Esophagus muscularis mucosa (tissue), 4 donors: ENCODE measurements at places on chromosomes 5 and 9.

- H3K36me3 ChIP-seq, result no peaks in the 10 kb centered on the region
- no peaks in the 10 kb centered on the region for H3K27me3 ChIP-seq
- no peak for DNase-seq
- no peak overlapping the region for H3K27ac ChIP-seq
Measured at GRCh38 chr5:122921826-122922225, 76.4 kb downstream of the SNX24 start.

DNA sequence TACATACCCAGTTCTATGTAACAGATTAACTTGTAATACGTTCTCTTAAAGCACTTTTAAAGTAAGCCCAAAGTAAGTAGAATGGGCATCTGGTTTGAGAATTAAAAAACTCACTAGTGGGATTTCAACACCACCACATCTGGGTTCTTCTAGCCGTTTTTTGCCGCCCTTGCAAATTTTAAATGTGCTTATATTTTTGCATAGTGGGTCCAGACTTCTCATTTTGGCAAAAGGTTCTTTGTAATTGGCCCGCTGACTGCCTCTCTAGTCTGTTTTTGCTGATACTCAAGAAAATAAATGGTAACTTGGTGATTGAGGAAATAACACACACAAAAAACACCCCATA lies 582 bp upstream of the FBXO4 start:
- peaks cover 12% of the 10 kb centered on the region for H3K4me1 ChIP-seq
- no peaks in the 10 kb centered on the region for H3K27me3 ChIP-seq
- H3K36me3 ChIP-seq, result no peaks in the 10 kb centered on the region
- H3K4me3 ChIP-seq, result peak overlapping the region; percentile 73

GRCh38 chr5:153863951-153864350 lies 174.8 kb downstream of the FAM114A2 start:
- H3K27ac ChIP-seq, result no peak overlapping the region
- H3K27me3 ChIP-seq, result no peaks in the 10 kb centered on the region
- peak; percentile 64 for DNase-seq
- H3K4me1 ChIP-seq, result no peaks in the 10 kb centered on the region
- H3K4me3 ChIP-seq, result no peak overlapping the region

DNA sequence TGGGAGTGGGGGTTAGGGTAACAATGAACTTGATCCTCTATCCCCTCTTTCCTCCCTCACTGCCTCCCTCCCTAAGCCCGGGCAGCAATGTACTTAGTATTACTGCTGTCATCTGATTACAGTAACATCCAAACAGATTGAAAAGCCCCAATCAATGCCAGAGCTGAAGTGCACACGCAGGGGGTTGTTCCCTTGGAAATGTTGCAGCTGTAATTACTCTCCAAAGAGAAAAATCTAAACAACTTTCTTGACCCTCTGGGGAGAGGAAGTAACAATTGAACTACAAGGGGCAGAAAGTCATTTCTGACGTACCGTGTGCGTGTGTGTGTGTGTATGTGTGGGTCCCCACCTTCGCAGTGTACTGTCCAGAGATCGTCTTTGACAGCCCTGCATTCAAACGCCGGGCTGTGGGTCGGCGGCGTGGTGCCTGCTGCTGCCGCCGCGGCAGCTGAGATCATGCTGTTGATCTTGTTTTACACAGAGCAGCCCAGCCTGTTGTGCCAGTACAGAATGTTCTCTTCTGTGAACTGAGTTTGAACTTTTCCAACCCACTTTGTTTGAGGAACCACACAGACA lies 66.0 kb upstream of the KLF9 start:
- H3K4me1 ChIP-seq, result peaks cover 93% of the 10 kb centered on the region
- peak overlapping the region; percentile 39 for H3K4me3 ChIP-seq
- H3K27ac ChIP-seq, result peak overlapping the region; percentile 96
- no peaks in the 10 kb centered on the region for H3K36me3 ChIP-seq
- peak; percentile 98 for DNase-seq

DNA sequence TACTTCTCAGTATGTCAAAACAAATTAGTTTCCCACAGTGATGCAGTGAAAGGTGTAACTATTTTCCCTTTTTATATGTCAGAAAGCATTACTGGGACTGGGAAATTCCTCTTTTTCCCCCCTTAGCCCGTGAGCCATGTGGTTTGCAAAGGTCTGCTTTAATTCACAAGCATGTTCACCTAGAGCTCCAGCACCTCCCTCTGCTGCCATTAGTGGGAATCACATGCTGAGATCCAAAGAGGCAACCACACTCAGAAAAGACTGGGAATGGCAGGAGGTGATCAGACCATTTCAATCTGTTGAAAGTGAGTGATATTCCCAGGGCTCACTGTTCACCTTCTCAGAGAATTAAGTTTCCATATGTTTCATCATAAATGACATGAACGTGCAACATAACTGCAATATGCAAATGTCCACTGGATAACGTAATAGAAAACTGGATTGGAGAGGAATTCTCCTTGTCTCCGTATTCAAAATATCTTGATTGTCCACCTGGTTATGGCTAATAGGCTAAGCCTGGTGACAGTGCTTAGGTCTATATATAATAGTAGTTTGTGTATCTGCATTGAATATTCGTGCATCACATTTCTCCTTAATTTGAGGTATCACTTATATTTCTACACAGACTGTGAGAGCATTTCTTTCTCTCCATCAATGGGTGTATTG lies 703.5 kb upstream of the WWC1 start:
- DNase-seq, result no peak
- no peak overlapping the region for H3K4me3 ChIP-seq
- H3K27me3 ChIP-seq, result no peaks in the 10 kb centered on the region
- no peaks in the 10 kb centered on the region for H3K36me3 ChIP-seq

DNA sequence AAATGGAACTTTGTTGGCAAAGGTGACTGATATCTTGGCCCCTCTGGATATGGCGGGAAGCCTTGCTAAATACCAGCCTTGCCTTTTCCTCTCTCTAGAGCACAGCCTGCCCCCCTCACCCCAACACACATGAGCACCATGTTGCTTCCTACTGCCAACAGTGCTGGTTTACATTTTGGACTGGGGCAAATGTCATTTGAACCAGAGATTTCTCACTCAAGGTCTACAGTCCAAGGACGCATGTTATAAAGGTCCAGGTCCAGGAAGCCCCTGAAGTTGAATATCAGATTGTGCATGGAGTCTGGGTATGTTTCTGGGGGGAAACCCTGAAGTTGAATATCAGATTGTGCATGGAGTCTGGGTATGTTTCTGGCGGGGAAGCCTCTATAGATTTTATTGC lies 19.9 kb downstream of the NEURL1B start:
- peak overlapping the region; percentile 86 for H3K27ac ChIP-seq
- H3K27me3 ChIP-seq, result no peaks in the 10 kb centered on the region
- DNase-seq, result no peak
- H3K36me3 ChIP-seq, result no peaks in the 10 kb centered on the region
- H3K4me1 ChIP-seq, result peaks cover 96% of the 10 kb centered on the region

GRCh38 chr5:180336234-180337020 lies 16.7 kb downstream of the GFPT2 start:
- peaks cover 42% of the 10 kb centered on the region for H3K36me3 ChIP-seq
- no peak overlapping the region for H3K27ac ChIP-seq
- peaks cover 5% of the 10 kb centered on the region for H3K4me1 ChIP-seq
- no peak overlapping the region for H3K4me3 ChIP-seq
- no peak for DNase-seq

DNA sequence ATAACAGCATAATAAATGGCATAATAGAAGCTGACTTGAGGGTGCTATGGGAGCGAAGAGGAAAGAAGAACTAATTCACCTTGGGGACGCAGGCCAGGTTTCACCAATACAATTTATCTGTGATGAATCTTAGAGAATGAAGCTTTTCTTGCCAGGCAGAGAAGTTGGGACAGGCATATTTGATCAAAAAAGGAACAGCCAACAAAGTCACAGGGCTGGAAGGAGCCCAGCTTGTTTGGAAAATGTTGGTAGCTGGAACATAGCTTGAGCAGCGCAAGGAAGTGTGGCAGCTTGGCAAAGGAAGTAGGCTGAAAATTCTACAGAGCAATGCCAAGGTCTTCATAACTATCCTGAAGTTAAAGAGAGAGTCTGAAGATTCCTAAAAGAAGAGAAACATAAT lies 181.5 kb upstream of the OR13F1 start:
- DNase-seq, result no peak
- no peak overlapping the region for H3K27ac ChIP-seq
- no peaks in the 10 kb centered on the region for H3K36me3 ChIP-seq
- H3K4me1 ChIP-seq, result no peaks in the 10 kb centered on the region

- H3K27ac ChIP-seq, result no peak overlapping the region
- H3K36me3 ChIP-seq, result no peaks in the 10 kb centered on the region
Measured at GRCh38 chr5:96259151-96259772, 173.8 kb downstream of the PCSK1 start.

- H3K27me3 ChIP-seq, result no peaks in the 10 kb centered on the region
- H3K4me1 ChIP-seq, result peaks cover 85% of the 10 kb centered on the region
- peak; percentile 97 for DNase-seq
- peak within 1 kb of the TSS; percentile 100 for H3K27ac ChIP-seq
Measured at GRCh38 chr5:180802325-180803180, at the start of gene MGAT1. Gene MGAT1 (minus strand): TSS chr5:180802806. CDS start chr5:180792971, 9,835 bp downstream.

- H3K4me1 ChIP-seq, result no peaks in the 10 kb centered on the region
- H3K27me3 ChIP-seq, result no peaks in the 10 kb centered on the region
- no peak overlapping the region for H3K27ac ChIP-seq
- H3K36me3 ChIP-seq, result no peaks in the 10 kb centered on the region
- no peak for DNase-seq
Measured at GRCh38 chr5:6949230-6949629, 236.0 kb downstream of the TENT4A start.

GRCh38 chr9:19030899-19031298 lies 2.1 kb downstream of the SAXO1 start:
- H3K27me3 ChIP-seq, result peaks cover 4% of the 10 kb centered on the region
- H3K4me1 ChIP-seq, result no peaks in the 10 kb centered on the region
- no peaks in the 10 kb centered on the region for H3K36me3 ChIP-seq
- no peak overlapping the region for H3K27ac ChIP-seq

- no peak for DNase-seq
- H3K27ac ChIP-seq, result no peak overlapping the region
- H3K27me3 ChIP-seq, result no peaks in the 10 kb centered on the region
- no peaks in the 10 kb centered on the region for H3K36me3 ChIP-seq
Measured at GRCh38 chr5:165495829-165496380, 1990.5 kb downstream of the MAT2B start.

DNA sequence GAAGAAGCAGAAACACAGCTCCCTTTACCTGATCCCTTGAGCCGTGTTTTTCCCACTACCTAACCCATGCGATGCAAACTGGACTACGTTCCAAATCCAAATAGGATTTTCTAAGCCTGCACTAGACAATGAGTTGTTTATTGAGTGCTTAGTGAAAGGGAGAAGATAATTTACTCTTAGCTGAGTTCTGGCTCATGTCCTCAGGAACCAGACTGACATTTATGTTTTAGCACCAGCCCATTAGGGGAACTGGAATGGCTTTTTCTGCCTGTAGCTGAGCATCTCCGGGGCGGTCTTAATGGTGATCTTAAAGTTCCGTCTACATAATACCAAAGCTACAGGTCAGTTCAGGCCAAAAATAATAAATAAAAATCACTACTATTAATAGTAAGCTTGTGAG lies 81.5 kb downstream of the SH3TC2 start:
- H3K4me1 ChIP-seq, result peaks cover 23% of the 10 kb centered on the region
- H3K4me3 ChIP-seq, result no peak overlapping the region
- H3K27ac ChIP-seq, result no peak overlapping the region
- no peaks in the 10 kb centered on the region for H3K36me3 ChIP-seq

DNA sequence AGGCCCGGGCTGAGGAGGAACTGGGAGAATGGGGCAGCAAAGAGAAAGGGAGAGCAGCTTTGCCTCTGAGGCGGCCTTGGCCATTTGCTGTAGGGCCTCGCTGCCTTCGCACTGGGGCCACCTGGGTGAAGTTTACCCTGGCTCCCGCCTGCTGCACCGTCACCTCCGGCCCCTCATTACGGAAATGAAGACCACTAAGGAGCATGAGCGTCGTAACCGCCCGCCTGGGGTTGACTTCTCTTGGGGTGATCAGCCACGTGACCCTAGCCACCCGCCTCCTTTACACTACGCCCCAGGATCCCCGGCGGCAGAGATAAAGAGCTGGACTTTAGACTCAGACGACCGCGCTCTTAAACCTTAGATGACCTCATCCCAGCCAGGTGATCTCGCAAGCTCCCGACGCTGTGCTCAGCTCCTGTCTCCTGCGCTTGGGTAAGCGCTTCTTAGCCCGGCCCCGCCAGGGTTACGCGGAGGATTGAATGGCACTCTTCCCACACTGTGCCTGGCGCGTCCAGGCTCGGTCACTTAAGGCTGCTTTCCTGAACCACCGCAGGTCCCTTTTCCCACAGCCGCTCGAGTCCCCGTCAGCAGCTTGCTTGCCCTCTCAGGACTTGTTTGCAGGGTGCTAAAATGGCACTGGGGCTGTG lies 107.9 kb upstream of the LARP1 start:
- no peak overlapping the region for H3K27ac ChIP-seq
- peaks cover 14% of the 10 kb centered on the region for H3K4me1 ChIP-seq
- peak overlapping the region; percentile 44 for H3K4me3 ChIP-seq
- no peaks in the 10 kb centered on the region for H3K36me3 ChIP-seq
- H3K27me3 ChIP-seq, result peaks cover 12% of the 10 kb centered on the region

DNA sequence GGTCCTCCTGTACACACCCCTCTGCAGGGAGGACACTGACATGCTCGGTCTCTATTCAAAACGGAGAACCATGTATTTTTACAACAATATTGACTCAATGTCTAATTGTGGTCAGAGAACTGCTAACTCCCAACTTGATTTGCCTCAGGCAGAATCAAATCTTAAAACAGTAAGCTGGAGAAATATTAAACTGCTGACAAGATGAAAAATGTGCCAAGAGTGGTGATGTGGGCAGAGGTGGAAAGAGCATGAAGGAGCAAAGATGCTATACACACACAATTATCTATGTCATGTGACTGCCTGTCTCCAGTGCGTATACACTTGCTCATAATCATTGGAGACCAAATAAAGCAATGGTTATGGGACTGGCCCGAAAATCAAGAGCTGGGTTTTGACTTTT lies 556.1 kb upstream of the ZNF608 start:
- H3K27me3 ChIP-seq, result no peaks in the 10 kb centered on the region
- H3K36me3 ChIP-seq, result no peaks in the 10 kb centered on the region
- no peaks in the 10 kb centered on the region for H3K4me1 ChIP-seq
- H3K27ac ChIP-seq, result no peak overlapping the region

- no peak overlapping the region for H3K27ac ChIP-seq
- H3K27me3 ChIP-seq, result no peaks in the 10 kb centered on the region
- no peak for DNase-seq
- no peaks in the 10 kb centered on the region for H3K36me3 ChIP-seq
Measured at GRCh38 chr9:5274770-5275169, 29.7 kb downstream of the RLN2 start.

DNA sequence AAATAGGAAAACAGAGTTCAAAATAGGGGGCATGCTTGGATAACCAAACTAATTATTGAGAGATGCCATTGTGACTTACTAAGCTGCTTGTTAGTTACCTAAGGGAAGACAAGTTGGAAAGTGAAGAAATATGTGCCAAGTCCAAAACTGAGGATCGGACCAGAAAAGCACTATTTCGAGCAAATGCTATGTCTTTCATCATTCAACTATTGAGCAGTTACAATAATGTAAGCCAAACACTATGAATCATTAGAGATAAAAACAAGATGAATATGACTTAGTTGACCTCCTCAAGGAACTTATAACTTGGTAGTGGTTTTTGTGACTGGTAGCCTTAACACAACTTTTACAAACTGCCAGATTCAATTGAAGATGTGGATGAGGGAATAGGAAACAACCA lies 240.6 kb upstream of the MPDZ start:
- no peak overlapping the region for H3K27ac ChIP-seq
- no peaks in the 10 kb centered on the region for H3K27me3 ChIP-seq
- no peak overlapping the region for H3K4me3 ChIP-seq
- H3K4me1 ChIP-seq, result no peaks in the 10 kb centered on the region
- no peaks in the 10 kb centered on the region for H3K36me3 ChIP-seq
- DNase-seq, result no peak

GRCh38 chr9:9862235-9862810 lies 750.5 kb downstream of the PTPRD start:
- no peaks in the 10 kb centered on the region for H3K36me3 ChIP-seq
- no peaks in the 10 kb centered on the region for H3K27me3 ChIP-seq
